CD8-positive, alpha-beta T cell (primary cell): ENCODE measurements at places on chromosomes 5 and 9.
A peak's percentile ranks its signal among the peaks of the same experiment; 100 is the strongest.

DNA sequence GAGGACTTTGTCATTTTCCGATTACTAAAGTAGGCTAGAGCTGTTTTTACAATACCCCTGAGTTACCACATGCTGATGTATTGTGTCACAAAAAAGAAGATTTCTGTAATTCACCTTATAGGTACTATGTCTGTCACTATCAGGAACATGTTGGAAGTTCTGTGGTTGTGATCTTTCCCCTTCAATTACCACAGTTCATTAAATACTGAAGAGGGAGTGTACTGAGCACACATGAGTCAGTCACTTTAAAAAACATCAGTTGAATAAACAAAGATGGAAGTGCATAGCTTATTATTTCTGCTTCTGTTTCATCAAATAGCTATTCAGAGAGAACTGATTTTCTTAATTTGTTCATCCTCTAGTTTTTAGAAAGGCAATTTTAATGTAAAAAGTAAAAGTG is 31.7 kb downstream of the AP3S1 start:
- DNase-seq: no peak

DNA sequence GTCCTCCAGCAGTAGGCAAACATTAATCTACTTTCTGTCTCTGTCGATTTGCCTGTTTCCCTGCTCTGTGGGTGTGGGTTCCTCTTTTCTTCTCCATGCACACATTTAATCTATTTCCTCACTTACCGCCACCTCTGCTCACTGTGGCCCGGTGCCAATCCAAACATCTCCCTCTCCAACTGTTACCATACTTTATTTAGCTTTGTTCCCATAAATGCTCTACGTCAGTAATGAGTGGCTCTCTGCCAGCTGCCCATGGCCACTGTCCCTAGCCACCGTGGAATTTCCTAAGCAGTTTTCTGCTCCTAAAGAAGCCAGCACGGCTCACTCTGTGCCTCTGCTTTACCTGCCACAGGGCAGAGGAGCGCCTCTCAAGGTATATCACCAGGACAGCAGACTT is 19.5 kb upstream of the GOLPH3 start:
- DNase-seq: no peak

DNA sequence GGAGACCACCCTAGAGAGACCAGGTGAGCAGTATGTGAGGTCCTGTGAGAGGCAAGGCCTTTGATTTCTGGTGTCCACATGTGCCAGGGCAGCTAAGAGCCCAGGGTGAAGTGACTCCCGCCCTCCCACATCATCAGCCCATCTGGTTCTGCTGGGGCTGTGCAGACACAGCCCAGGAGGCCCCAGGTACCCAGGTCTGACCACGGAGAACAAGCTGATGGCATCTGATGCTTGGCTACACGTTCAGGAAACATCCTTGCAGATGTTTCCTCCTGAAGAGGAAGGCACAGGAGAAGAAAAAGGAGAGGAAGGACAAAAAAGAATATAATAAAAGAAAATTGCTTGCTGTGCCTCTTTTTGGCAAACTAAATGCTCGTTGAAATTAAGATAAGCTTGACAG is 225.8 kb downstream of the PAX5 start:
- no peak for DNase-seq

DNA sequence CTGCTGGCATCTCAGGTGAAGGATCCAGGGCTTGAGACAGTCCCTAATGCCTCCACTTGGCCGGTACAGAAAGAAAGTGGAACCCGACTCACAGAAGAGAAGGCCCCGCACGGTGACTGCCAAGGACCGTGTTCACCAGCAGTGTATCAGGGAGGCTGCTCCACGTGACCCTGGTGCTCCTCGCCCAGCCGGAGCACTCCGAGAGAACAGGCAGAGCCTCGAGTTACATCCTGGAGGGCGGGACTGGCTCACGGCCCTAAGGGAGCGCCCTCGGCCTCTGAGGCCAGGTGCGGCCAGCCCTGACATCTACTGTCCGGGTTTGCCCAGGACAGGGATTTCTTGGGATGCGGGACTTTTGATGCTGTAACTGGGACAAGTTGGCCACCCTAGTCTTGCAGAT is 104.0 kb upstream of the SARDH start:
- no peak for DNase-seq

DNA sequence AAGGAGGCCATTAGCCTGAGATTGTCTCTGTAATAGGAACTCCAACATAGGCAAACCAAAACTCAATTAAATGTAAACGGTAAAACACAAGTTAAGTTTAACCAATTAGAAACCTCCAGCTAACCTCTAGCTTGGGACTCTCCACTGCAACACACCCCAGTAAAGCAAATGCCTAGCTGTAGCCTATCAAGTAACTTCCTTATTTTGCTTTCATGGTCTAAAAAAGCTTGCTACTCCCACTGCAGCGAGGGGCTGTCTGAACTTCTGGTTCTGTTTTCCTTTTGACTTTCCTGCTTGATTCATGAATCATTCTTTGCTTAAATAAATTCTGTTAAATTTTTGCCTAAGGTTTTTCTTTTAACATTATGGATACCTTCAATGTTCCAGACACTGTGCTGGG is 24.4 kb upstream of the C5orf46 start:
- no peak for DNase-seq

GRCh38 chr9:14281136-14281795 is 32.7 kb downstream of the NFIB start:
- DNase-seq: no peak

- DNase-seq: no peak
Observed at GRCh38 chr5:56951126-56951945, 587 bp downstream of the MIER3 start.

DNA sequence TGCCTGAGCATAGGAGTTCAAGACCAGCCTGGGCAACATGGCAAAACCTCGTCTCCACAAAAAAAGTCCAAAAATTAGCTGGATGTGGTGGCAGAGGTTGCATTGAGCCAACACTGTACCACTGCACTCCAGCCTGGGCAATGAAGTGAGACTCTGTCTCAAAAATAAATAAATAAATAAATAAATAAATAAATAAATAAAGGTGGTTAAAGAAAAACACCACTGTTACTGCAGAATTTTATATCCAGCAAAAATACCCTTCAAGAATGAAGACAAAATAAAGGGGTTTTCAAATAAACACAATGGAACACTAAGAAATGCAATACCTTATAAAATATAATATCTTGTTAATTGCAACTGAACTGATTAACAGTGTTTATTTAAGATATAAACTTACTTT is 150.2 kb upstream of the TBCA start:
- no peak for DNase-seq

DNA sequence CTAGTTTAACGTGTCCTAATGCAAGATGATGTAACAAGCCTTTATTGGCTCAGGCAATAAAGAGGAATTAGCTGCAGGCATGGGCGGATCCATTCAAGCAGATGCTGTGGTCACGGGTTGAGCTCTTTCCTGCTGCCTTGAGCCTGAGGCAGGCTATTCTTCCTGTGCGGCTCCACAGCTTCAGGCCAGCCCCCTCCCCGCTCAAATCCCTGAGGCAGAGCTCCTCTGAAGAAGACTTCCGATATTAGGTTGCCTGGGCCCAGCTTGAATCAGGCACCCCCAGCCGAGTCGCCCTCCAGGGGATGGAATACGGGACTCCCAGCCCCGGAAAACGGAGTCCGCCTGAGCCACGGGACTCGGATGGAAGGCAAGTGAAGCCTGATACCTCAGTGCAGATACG is 95.0 kb upstream of the RUFY1 start:
- no peak for DNase-seq

DNA sequence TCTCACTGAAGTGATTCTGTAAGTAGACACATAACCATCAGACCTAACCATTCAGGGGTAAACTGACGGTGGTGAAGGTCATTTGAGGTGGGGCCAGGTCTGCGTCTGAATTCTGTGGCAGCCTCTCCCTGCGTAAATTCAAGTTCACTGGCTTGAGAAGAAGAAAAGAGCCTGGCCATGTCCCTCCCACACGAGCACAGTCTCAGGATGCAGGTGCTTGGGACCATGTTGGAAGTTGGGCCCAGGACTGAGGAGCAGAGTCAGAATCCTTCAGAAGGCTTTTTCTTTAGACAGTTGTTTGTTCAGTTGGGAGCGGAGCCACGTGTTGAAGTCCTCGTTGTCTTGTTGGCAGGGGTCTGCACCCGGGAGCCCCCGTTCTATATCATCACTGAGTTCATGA is 24.1 kb downstream of the QRFP start:
- DNase-seq: no peak

DNA sequence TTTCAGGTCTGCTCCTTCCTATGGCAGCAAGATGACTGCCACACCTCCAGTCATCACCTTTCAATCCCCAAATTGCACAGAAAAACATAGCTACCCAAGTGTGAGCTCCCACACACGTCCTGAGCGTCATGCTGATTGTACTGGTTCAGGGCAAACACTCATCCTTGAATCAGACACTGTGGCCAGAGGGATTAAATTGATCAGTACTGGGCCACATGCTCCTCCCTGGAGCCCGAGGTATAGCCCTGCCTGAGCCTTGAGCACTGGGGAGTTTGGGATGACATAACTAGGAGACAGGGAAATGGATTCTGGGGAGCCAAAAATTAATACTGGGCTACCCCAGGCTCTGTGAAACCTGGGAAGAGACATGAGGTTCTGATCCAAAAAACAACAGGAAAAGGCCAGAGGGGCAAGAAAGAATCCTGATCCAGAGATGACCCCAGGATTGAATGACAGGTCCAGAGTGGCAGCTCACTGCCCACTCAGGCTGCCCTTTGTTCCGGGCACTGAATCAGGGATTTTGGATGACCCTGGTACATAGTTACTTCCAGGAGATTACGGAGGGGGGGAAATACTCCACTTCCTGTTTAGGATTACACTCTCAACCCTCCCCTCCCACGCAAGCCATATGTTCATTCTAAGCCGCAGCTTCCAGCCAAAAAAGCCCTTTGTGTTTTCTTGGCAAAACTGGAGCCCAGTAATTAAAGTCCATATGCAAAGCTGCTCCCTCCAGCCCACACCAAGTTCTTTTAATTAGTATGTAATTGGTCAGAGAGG is 141.6 kb upstream of the SPRY4 start:
- no peak for DNase-seq

DNA sequence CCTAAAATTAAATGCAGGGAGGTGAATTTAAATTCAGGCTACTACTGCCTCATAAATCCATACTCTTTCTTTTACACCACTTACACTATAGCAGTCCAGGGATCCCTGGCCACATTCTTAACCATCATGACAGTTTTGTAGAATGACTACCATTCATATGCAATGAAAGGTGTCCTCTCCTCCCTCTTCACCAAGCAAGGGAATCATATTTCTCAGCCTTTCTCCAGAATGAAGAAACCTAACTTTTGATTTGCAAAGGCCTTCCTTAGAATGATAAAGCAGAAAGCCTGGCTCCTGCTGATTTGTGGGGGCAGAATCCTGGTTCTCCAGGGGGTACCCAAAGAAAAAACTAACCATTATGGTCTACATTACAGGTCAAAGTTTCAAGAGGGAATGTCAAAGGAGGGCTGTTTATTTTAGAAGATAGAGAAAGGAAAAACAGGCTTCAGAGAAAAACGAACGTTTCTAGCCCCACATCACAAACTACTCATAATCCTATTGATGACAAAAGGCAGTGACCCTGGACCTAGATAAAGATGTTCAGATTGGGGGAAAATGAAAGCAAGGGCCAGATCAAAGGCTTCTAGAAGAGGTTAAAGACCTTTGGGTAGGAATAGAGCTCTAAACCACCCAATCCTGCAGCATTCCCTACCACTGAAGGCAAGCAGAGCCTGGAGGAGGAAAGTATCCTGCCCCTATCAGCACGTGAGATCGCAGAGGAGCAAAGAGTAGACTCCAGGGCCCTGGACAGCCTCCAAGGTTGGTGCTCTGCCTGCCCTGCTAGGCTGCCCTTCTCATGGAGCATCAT is 11.5 kb downstream of the WNT8A start:
- DNase-seq: no peak

- no peak for DNase-seq
Observed at GRCh38 chr9:127105805-127106465, 16.5 kb downstream of the ANGPTL2 start.

DNA sequence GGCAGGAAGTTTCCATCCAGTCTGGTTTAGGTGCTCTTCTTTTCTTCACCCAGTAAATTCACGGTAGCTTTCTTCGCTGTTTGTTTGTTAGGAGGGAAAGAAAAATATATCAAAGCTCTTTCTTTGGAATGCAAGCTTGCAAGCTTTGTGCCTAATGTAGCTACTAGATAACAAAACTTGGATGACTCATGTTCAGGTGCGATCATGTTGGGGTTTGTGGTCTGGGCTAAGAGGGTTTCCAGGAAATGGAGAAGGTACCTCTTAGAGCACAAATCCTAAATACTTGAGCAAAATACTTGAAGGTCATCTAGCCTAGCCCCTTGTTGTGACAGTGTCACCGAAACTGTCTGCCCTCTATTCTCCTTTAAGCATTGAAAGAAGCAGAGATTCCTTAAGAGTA is 17.7 kb downstream of the SRP19 start:
- peak; percentile 69 for DNase-seq

DNA sequence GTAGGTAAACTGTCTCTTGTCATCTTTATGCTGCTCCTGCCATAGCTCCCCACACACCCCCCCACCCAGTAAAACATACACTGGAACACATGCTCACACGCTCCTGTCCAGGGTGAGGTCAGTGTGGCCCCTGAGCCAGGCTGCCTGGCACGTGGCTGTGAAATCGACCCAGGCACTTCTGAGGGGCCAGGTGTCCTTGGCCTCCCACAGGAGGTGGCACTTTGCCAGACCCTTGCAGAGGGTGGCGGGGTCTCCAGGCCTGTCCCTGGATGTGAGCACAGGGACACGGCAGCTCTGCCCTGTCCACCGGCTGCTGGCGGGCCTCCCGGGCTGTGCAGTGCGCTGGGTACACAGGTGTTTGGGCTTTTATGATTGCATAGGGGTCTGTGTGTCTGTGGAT is 10.0 kb upstream of the CRB2 start:
- DNase-seq: no peak

DNA sequence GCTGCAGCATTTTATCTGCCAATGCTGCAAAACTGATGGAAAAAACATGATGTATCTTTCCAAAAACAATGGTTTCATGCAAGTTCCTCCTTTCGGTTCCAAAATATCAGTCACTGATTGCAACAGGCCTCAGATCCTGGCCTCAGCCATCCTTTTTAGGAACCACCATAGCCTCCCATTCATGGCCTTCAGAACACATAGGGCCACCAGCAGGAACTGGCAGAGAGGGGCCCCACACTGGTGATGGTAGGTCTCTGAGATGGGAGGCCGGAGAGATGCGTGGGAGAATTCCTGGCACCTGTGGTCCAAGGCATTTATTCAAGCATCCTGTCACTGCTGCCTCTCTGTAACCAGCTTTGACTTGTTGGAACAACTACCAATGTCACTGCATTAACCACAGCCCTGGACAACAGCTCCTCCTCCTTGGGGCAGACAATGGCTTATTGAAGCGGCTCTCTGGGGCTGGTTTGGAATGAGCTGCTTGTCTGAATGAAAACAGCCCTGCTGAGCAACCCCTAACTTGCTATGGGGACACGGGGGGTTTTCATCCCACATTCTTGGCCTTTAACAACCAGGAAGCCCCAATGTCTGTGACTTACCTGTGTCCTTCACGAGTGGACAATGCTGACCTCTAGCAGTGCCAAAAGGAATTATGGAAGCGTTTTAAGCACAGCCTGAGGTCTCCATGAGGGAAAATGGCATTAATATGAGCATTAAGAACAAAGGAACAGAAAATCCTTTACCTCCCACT is 108.1 kb downstream of the LHFPL2 start:
- no peak for DNase-seq

GRCh38 chr5:79229357-79230174 is 6.4 kb upstream of the JMY start:
- no peak for DNase-seq

GRCh38 chr5:66315784-66316183 is 171.7 kb downstream of the SREK1 start:
- no peak for DNase-seq

GRCh38 chr5:106907979-106908378 is 762.8 kb downstream of the EFNA5 start:
- no peak for DNase-seq

GRCh38 chr5:173583346-173583745 is 33.1 kb downstream of the BOD1 start:
- no peak for DNase-seq
